Endothelial cell of umbilical vein (primary cell): ENCODE measurements at places on chromosomes 12 and 14. TPM values are rescaled to one million over a fixed set of nuclear protein-coding genes. Genes with fewer than 3 reads are reported as not detected.

Gene RFX4
- total RNA-seq: not detected in 2 replicates

Gene GPR68
- total RNA-seq: 0.24 and 0.51 TPM in 2 replicates

Gene SLC6A12
- total RNA-seq: not detected in 2 replicates

Gene KRT72
- total RNA-seq: not detected in 2 replicates

Gene WDHD1
- 22.5 TPM in 2 replicates for total RNA-seq

Gene RHOJ
- 177 and 191 TPM in 2 replicates for total RNA-seq

- H3K27me3 ChIP-seq: no peaks in the 10 kb centered on the region
- no peaks in the 10 kb centered on the region for H3K36me3 ChIP-seq
Observed at GRCh38 chr12:31259136-31259886, 66.6 kb downstream of the SINHCAF start.

DNA sequence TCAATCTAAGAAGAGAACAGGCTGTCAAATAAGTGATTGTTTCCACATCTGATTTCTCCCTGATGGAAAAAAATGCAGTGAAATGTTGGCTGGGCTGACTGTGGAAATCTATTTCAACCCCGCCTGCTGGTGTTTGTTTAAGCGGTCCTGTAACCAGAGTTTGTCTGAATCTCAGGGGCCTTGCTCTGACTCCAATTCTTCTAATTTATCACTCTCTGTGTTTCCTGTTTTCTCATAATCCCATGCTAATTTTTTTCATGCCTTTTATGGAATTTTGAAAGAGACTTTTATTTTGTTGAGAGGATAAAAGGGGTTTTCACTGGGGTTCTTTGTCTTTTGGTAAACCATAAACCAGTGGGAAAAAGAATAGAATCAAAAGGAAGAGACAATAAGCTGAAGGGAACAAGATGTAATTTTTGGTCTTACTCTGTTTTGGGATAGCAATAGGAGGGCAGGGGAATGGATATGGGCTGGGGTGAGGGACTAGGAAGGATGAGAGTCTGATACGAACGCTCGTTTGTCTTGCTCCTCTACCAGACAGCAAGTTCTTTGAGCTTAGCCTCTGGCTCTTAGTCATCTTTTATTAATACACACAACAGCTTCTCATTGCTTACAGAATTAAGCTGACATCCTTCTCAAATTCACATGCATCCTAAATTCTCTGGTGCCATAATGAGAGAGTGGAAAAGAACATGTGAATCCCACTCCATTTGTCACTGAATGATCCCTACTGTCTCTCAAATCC, 8.0 kb upstream of the MGP start:
- H3K27me3 ChIP-seq: no peaks in the 10 kb centered on the region
- H3K36me3 ChIP-seq: no peaks in the 10 kb centered on the region
- no peak overlapping the region for H3K4me3 ChIP-seq
- no peak overlapping the region for H3K27ac ChIP-seq
- H3K4me1 ChIP-seq: no peaks in the 10 kb centered on the region
- peak; percentile 75 for DNase-seq

DNA sequence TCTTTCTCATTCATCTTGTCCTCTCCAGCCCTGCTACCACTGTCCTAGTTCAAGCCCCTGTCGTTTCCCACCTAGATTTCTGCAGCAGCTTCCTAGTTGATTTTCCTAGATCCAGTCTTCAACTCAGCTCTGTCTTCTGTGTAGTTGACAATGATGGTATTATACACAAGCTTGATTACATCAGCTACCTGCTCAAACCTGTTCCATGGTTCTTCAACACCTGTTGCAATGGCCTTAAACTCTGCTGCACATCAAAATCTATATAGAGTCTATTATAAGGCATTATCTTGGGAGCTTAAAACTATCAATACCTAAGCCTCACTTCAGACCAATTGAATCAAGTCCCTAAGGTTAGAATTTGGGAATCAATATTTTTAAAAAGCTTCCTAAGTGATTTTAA, 71.7 kb upstream of the PELI2 start:
- no peaks in the 10 kb centered on the region for H3K4me1 ChIP-seq
- H3K36me3 ChIP-seq: no peaks in the 10 kb centered on the region

GRCh38 chr12:92088805-92089204, 56.8 kb downstream of the BTG1 start:
- H3K27ac ChIP-seq: no peak overlapping the region
- H3K36me3 ChIP-seq: no peaks in the 10 kb centered on the region
- no peak overlapping the region for H3K4me3 ChIP-seq
- peaks cover under 1% of the 10 kb centered on the region for H3K4me1 ChIP-seq
- no peaks in the 10 kb centered on the region for H3K27me3 ChIP-seq

DNA sequence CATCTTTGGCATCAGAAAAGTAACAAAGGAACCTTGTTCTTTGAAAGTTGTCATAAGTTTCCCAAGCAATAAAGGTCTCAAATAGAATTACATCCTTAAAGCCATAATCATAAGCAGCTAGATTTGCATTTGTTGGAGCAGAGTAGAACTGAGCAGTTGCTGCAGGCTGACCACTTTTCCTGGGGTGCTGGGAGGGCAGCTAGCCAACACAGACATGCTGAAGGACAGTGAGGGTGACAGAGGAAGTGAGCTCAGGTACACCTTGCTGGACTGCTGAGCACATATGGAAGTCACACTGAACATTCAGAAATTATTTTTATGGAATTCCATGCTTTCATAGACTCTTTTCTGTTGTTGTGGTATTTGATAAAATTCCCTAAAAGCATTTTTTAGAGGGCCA, 66.2 kb downstream of the MARK3 start:
- H3K4me1 ChIP-seq: peaks cover 10% of the 10 kb centered on the region
- no peak overlapping the region for H3K4me3 ChIP-seq
- no peak for DNase-seq
- H3K36me3 ChIP-seq: peaks cover 3% of the 10 kb centered on the region
- H3K27ac ChIP-seq: no peak overlapping the region

- peak overlapping the region; percentile 40 for H3K27ac ChIP-seq
- H3K4me3 ChIP-seq: no peak overlapping the region
- DNase-seq: peak; percentile 56
- no peaks in the 10 kb centered on the region for H3K36me3 ChIP-seq
- peaks cover 14% of the 10 kb centered on the region for H3K4me1 ChIP-seq
- H3K27me3 ChIP-seq: no peaks in the 10 kb centered on the region
Observed at GRCh38 chr14:53850714-53851296, 105.8 kb downstream of the BMP4 start.

- no peaks in the 10 kb centered on the region for H3K4me1 ChIP-seq
- no peak overlapping the region for H3K27ac ChIP-seq
- H3K27me3 ChIP-seq: no peaks in the 10 kb centered on the region
- no peak for DNase-seq
- H3K36me3 ChIP-seq: no peaks in the 10 kb centered on the region
Observed at GRCh38 chr12:3614806-3615466, 123.9 kb downstream of the PRMT8 start.

DNA sequence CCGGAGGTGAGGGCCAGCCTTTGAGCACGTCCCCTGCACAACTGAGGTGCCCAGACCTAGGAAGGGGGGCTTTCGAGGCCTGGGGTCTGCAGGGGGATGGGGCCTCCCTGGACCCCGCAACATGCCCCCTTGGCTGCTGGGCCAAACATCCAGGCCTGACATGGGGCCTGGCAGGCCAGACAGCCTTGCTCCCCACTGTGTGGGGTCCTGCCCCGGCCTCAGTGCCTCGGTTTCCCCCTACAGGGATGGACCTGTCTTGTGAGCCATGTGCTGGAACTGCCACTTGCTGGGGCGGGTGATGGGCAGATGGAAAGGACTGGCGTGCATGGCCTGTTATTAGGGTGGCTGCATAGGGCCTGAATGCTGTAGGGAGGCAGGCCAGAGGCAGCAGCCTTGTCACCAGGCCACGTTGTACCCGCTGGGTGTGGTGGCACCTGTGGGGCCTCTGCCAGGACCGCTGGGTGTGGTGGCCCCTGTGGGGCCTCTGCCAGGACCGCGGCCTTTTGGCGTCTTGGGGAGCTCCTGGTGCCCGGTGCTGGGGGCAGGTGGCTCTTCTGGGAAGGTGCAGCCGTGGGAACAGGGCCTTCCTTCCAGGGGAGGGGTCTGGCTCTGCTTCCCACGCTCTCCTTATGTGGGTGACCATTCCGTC, 20.4 kb downstream of the ASPG start:
- H3K36me3 ChIP-seq: no peaks in the 10 kb centered on the region
- no peak for DNase-seq
- H3K27ac ChIP-seq: no peak overlapping the region
- H3K27me3 ChIP-seq: no peaks in the 10 kb centered on the region

- H3K4me3 ChIP-seq: no peak overlapping the region
- H3K36me3 ChIP-seq: no peaks in the 10 kb centered on the region
- H3K27ac ChIP-seq: no peak overlapping the region
- H3K4me1 ChIP-seq: no peaks in the 10 kb centered on the region
- no peaks in the 10 kb centered on the region for H3K27me3 ChIP-seq
Observed at GRCh38 chr12:71282020-71282419, 124.2 kb upstream of the TSPAN8 start.

DNA sequence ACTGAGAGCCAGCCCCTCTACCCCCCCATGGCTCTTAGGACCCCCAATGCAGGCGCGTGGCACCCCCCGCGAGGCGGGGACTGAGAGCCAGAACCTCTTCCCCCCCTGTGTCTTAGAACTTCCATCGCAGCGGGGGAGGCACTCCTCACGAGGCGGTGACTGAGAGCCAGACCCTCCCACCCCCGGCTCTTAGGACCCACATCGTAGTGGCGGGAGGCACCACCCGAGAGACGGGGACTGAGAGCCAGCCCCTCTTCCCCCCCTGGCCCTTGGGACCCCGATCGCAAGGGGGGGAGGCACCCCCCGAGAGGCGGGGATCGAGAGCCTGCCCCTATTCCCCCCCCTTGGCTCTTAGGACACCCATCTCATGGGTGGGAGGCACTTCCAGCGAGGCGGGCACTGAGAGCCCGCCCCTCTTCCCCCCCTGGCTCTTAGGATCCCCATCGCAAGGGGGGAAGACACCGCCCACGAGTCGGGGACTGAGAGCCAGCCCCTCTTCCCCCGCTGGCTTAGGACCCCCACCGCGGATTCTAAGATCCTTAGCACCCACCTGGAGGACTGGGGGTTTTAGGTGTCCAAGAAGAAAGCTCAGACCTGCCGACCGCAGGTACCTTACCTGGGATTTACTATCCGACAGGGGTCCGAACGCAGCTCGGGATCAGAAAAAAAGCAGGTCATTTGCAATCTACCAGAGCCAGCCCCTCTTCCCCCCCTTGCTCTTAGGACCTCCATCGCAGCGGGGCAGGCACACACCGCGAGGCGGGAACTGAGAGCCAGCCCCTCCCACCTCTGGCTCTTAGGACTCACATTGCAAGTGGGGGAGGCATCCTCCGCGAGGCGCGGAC, 44.9 kb downstream of the DDX11 start:
- no peak for DNase-seq
- H3K4me3 ChIP-seq: no peak overlapping the region
- peaks cover 4% of the 10 kb centered on the region for H3K4me1 ChIP-seq

DNA sequence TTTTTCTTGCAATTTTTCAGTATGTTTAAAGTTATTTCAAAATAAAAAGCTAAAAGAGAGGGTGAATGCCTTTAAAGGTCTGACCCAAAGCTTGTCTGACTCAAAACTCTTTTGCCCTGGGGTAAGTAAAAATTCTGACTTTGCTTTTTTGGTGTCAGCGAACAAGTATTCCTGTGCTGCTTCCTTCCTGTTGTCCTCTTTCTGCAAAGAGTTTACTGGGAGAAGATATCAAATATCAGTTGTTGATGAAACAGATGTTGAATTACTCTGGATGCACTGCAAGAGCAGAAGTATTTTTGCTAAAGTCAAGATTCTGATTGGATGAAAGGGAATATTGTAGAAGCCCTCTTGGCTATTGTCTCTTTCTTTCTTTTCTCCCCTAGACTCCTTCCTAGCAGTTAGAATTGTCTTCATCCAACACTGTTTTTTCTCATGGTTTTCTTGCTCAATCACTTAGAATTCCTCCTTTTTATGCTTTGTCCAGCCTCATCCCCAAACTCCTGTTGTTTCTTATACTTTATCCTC, 62.0 kb downstream of the DACT1 start:
- no peaks in the 10 kb centered on the region for H3K4me1 ChIP-seq
- no peaks in the 10 kb centered on the region for H3K36me3 ChIP-seq
- H3K27ac ChIP-seq: no peak overlapping the region

DNA sequence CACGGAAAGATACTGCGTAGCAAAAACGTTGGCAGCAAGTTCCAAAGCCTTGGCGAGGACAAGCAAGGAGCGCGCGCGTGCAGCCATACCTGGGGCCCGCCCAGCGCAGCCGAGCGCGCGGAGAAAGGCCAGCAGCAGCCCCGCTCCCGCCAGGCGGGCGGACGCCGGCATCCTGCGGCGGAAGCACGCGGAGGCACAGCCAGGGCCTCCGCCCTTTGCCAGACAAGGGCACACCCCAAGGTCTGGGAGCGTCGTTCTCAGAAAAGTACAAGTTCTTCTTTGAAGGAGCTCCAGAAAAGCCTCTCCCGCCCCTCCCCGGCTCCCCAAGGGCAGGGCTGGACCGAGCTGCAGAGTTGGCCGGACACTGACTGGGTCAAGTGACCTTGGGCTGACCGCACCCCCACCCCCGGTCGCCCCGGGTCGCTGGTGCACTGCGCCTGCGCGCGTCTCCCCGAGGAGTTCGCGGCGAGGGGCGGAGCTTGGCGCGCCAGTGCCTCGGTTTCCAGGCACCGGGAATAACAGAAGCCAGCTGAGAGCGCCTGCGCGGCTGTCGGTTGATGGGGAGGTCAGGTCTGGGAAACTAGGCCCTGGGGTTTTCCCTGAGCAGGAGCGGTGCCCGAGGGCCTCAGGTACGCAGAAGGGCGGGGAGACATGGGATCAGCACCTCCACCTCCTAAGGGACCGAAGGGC, at the start of gene ZC2HC1C:
Gene ZC2HC1C (plus strand): TSS at position 521 of the 690 bp plus-strand sequence. CDS start 933 bp downstream, outside the sequence.
- DNase-seq: peak; percentile 91
- H3K4me3 ChIP-seq: peak within 1 kb of the TSS; percentile 69
- H3K27me3 ChIP-seq: no peaks in the 10 kb centered on the region
- peaks cover 14% of the 10 kb centered on the region for H3K4me1 ChIP-seq
- peak within 1 kb of the TSS; percentile 86 for H3K27ac ChIP-seq

DNA sequence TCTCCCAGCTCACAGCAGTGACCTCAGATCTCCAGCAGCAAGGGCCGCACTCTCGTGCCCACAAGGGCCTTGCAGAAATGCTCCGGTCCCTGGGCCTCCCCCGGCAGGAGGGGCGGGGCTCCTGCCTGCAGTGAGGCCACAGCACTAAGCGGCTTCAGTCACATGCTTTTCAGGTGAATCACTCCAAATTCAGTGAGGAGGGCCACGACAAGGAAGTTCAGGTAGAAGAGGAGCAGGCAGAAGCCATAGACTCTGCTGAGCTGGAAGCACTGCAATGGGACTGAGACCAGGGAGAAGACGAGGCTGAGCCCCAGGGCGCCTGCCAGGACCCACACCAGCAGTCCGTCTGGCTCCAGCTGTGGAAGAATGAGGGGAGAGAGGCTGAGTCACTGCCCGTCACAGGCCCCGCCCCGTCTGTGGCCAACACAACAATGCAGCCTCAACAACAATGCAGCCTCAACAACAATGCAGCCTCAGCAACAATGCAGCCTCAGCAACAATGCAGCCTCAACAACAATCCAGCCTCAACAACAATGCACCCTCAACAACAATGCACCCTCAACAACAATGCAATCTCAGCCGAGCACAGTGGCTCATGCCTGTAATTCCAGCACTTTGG, 35.2 kb downstream of the SLC8B1 start:
- peaks cover 6% of the 10 kb centered on the region for H3K4me1 ChIP-seq
- DNase-seq: peak; percentile 58
- H3K27ac ChIP-seq: peak overlapping the region; percentile 65
- H3K4me3 ChIP-seq: no peak overlapping the region
- H3K36me3 ChIP-seq: no peaks in the 10 kb centered on the region

- H3K36me3 ChIP-seq: no peaks in the 10 kb centered on the region
- no peak for DNase-seq
- no peaks in the 10 kb centered on the region for H3K4me1 ChIP-seq
- no peak overlapping the region for H3K4me3 ChIP-seq
- H3K27me3 ChIP-seq: no peaks in the 10 kb centered on the region
- H3K27ac ChIP-seq: no peak overlapping the region
Observed at GRCh38 chr12:38162708-38163441, 153.7 kb upstream of the ALG10B start.

GRCh38 chr12:11130999-11131398, 3.4 kb downstream of the TAS2R30 start:
- H3K27ac ChIP-seq: no peak overlapping the region
- no peaks in the 10 kb centered on the region for H3K27me3 ChIP-seq
- DNase-seq: no peak
- H3K4me3 ChIP-seq: no peak overlapping the region
